ENCODE measurements at places on chromosomes 12 and 14. TPM values are rescaled to one million over a fixed set of nuclear protein-coding genes. Genes with fewer than 3 reads are reported as not detected.

The SLC4A8 gene
- total RNA-seq, result 3.0 TPM

The NEUROD4 gene
- not detected for total RNA-seq

The IFNG-AS1 gene
- total RNA-seq, result 0.26 TPM

The TAS2R8 gene
- not detected for total RNA-seq

The PPM1H gene
- total RNA-seq, result 1.7 TPM

The PPP1R12A gene
- total RNA-seq, result 220 TPM

Data from aortic smooth muscle cell (primary cell).